Mammary epithelial cell (primary cell): ENCODE measurements at places on chromosomes 2 and 18.

GRCh38 chr2:235996419-235996818, 171.8 kb downstream of the GBX2 start:
- no peak for DNase-seq

DNA sequence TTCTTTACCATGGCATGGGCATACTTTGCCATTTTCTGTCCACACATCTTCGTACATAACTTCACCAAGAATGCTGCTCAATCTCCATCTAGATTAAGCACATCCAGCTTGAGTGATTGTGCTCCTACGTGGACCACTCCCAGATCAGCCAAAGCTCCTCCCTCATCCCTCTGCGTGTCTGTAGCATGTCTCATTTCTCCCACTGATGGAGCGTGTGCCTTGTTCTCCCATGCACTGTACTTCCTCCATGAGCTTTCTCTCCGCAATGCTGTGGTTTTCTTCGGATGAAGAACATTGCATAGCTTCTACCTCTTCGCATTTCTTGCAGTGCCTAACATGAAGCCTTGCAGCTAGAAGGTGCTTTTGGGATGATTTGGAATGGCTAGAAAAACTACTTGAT, 13.5 kb downstream of the CCL20 start:
- no peak for DNase-seq

GRCh38 chr18:58670404-58671110, 708 bp upstream of the MALT1 start:
- peak; percentile 41 for DNase-seq

DNA sequence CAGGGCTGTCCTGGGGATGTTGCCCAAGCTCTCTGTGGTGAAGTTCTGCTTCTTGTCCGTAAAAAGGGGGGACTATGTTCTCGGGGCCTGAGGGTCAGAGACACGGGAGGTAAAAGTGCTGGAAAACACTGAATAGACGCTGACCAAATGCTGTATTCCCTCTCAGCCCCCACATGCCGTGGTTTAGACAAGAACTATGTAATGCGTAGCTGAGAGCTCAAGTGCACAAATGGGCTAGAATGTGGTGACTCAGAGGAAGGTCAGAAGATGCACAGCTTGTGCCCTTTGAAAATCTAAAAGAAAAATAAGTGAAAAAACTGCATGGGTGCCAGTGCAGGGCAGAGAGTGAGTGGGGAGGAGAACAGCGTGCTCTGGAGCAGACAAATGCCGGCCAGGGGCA, 80.3 kb upstream of the MAP4K4 start:
- peak; percentile 27 for DNase-seq

GRCh38 chr2:215921895-215922294, 91.5 kb downstream of the MREG start:
- DNase-seq, result peak; percentile 73

GRCh38 chr2:30758191-30758651, 49.0 kb downstream of the CAPN13 start:
- DNase-seq, result no peak

DNA sequence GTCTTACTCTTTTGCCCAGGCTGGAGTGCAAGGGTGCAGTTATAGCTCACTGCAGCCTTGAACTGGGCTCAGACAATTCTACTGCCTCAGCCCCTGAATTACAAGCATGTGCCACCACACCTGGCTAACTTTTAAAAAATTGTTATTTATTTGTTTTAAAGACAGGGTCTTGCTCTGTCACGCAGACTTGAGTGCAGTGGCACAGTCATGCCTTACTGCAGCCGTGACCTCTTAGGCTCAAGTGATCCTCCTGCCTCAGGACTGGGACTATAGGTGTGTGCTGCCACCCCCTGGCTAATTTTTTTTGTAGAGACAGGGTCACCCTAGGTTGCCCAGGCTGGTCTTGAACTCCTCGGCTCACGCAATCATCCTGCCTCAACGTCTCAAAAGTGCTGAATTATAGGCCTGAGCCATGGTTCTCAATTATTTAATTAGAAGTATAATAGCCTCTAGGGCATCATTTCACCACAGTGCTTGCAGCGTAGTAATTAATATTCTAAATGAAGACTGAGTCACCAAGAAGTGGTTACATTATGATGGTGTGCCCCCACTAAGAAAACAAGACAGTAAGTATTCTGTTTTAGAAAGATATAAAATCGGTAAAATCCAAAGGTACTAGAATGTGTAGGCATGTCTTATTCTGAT, 69.6 kb downstream of the EML4 start:
- peak; percentile 23 for DNase-seq

- DNase-seq, result no peak
These were observed 23.1 kb upstream of the SLC39A10 start for GRCh38 chr2:195633974-195634373.

DNA sequence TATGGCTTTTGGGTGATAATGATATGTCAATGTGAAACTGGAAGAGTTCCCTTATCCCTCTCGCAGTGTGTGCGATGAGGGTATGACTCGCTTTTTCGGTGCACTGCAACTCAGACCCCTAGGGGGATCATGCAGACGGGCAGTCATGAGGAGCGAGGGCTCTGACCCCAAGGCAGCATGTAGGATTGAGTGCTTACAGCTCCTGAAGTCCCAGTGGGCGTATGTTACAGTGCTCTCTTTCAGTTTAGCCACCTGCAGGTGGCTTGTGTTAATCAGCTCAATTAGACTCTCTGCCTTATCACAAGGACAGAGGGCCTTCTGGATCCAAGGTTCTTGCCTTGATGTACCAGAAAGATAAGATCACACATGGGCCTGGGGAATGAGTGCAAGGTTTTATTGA, 1269.9 kb upstream of the GYPC start:
- no peak for DNase-seq

DNA sequence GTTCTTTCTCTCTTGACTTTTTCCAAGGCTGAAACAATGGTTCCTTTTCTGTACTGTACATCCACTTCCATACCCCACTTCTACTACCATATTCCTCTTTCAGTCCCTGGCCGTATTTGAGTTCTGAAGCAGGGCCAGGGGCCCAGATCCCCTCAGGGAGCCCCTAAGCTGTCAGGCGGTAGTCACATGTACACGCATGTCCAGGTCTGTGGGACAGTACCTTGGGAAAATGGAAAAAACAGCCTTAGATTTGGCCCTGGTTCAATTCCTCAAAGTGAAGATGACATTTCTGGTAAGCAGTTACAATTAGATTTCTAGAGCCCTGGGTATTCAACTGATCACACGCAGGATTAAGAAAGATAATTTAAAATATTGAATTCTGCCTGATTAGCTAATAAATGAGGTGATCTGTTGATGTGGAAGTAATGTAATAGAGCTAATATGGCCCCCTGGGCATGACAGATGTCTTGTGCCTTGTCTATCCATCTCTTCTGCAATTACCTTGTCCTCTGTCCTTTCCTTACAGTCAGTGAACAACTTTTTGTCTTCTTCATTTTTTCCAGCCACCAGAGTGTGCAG, 44.4 kb downstream of the MRPL33 start:
- no peak for DNase-seq

GRCh38 chr2:159573294-159573693, 43.1 kb downstream of the BAZ2B start:
- no peak for DNase-seq

DNA sequence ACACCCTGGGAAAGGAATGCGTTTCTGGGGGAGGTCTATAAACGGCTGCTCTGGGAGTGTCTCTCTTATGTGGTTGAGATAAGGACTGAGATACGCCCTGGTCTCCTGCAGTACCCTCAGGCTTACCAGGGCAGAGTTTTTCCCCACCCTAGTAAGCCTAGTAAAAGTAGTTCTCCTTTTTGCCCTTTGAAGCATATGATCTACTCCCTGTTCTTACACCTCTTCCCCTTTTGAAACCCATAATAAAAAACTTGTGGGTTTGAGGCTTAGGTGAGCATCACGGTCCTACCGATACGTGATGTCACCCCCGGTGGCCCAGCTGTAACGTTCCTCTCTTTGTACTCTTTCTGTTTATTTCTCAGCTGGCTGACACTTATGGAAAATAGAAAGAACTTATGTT, 97.4 kb downstream of the FSIP2 start:
- no peak for DNase-seq

- no peak for DNase-seq
These were observed 18.4 kb downstream of the ZC3H6 start for GRCh38 chr2:112293636-112294401.

GRCh38 chr2:106995556-106995955, 109.6 kb upstream of the ST6GAL2 start:
- no peak for DNase-seq

DNA sequence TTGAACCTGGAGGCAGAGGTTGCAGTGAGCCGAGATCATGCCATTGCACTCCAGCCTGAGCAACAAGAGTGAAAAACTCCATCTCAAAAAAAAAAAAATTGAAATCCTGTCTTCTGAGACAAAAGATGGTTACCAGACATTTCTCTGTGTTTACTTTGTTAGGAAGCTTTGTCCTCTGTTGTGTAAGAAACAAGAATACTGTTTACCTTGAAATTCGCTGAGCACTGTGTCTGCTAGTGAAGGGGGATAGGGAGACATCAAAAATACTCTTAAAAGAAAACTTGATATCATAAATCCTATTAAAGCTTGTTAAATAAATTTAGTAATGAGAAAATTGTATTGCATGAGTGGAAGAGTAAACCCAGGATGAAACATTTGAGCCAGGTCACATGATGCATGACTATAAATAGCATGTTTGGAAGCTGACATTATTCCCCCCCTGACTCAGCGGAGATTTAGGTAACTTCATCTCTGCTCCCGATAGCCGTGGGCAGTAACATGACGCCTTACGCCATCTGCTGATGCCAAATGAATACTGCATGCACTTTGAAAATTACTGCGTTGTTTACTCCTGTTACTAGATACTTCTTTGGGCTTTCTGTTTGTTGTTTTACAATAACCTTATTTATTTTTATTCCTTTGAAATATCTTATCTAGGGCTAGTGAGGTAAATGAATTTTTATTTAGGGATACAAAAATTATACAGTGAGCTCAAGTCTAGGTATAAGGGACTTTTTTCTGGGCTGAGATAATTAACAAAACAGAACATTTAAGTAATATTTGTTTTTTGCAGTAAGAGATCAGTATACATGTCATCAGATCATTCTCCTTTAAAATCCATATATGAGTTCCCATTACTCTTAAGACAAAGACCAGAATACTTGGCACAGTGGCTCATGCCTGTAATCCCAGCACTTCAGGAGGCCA, 134.9 kb downstream of the MAP3K20 start:
- peak; percentile 88 for DNase-seq

DNA sequence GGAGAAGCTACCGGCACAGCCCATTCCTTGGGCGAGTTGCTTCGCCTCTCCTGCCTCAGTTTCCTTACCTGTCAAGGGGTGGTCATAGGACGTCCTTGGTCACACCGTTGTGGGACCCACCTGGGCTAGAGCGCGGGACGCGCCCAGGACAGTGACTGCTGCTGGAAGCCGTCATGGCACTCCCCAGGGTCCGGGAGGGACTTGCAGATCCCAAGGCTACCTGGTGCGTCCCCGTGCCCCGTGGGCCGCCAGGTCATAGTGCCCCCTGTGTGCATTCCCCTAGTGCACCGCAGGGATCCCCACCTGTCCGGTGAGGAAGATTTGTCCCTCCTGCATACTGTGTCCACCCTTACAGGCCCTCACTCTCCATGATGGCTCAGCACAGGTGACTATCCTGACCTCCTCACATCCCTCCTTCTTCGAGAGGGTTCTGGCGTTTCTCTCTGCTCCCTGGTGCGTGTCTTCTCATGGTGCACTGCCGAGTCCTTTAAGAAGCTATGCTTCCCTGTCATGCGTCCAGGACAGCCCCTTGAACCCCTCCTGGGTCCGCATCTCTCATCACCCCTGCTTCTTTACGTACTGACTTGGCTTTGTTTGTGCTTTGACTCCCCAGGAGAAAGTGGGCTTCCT, 886 bp upstream of the STK25 start:
- DNase-seq, result no peak

DNA sequence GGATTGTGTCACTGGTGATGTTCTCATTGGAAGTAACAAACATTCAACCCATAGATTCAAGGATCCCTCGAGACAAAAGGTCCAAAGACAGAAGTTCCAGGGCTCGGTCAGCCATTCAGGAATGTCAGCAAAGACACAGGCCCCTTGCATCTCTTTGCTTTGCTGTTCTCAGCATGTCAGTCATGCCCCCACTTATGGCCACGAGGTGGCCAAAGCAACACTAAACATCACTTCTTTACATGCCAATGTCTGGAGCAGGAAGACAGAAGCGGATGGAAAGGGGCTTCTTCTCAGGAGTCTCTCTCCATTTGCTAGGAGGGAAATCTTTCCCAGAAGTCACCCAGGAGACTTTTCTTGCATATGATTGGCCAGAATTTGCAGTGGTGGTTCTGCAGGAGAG, 191.6 kb upstream of the SP5 start:
- no peak for DNase-seq

DNA sequence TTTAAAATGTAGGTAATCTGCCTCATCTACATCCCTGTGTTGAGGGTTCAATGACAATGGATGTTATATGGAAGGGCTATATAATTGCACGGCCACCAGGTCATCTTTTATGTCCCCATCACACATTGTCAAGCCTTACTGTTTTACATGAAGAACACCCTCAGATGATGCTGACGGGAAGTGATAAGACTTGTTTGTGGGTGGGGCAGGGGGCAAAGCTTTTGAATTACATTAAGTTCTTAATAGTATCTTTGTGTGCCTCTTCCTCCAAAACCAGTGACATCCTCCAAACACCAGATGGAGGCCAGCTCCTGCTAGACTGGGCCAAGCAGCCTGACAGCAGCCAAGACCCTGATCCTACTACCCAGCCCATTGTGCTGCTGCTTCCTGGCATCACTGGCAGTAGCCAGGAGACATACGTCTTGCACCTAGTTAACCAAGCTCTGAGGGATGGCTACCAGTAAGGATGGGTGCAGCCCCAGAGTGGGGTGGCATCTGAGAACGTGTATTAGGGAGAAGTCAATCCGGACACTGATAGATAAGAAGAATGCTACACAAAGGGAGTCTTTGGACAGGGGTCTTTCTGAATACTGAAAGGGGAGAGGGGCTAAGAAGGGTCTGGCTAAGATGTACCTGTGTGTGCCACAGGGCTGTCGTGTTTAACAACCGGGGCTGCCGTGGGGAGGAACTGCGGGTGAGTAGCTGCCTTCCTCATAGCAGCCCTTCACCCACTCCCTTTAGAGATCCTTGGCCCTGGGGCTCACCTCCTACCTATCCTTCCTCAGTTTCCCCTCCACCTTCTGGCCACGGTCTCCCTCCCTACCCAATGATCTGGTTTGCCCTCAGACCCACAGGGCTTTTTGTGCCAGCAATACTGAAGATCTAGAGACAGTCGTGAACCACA, 5.3 kb downstream of the ABHD1 start:
- DNase-seq, result no peak

- no peak for DNase-seq
These were observed 239.5 kb upstream of the COL3A1 start for GRCh38 chr2:188734691-188735090.

DNA sequence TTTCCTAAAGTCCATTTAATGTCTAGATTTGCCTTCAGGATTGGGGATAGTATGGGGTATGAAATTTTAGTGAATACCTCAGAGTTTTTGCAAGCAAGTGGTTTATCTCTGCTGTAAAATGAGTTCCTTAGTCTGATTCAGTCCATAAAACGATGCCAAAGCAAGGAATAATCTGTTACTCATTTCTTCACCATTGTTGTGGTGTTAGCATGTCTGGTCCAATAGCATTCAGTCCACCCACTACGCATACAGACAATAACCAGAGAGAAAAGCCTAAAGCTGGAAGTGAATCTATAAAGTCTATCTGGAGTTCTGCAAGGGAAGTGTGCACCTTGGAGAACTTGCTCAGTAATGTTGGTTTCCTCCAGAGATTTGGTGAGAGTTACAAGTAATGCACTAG, 12.9 kb upstream of the DPP4 start:
- DNase-seq, result peak; percentile 56

- no peak for DNase-seq
These were observed 106.1 kb upstream of the SP3 start for GRCh38 chr2:174071321-174071720.
